Suppressor macrophage (primary cell): ENCODE measurements at places on chromosomes 6 and 20.

GRCh38 chr6:130834482-130835251, 7.5 kb downstream of the SMLR1 start:
- DNase-seq: no peak

GRCh38 chr20:11796026-11796425, 121.7 kb upstream of the BTBD3 start:
- DNase-seq: no peak

DNA sequence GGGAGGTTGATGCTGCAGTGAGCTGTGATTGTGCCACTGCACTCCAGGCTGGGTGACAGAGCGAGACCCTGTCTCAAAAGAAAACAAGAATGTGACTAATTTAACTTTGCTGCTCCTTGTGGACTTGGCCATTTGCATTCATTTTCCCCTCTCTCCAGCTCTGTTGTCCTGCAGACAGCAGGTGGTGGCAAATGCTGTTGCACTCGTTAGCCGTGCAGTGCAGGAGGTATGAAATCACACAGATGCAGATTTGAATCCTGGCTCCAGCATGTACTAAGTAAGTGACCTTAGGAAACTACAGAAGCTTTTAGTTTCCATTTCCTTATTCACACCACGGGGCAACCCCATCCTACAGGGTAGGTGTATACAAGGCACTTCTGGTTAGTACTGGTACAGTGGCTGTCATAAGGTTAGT, 9.6 kb upstream of the BEND3 start:
- no peak for DNase-seq

- DNase-seq: no peak
These were observed 9.8 kb upstream of the FAM217A start for GRCh38 chr6:4088704-4089103.

DNA sequence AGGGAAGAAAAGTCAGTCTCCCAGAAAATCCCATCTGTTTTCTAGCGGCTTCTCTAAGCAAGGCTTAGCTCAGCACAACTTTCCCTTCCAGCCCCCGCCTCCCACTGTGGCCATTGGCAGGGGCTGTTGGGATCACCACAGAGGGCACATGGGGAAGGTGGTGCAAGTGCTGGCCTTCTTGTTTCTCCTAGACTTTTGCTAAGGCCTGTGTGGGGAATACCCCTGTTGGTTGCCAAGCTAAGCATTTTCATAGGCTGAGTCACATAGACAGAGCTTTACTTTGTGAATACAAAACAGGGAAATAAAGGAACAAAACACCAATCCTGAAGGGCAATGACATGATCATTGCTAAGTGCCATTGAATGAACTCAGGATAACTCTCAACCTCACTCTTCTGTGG, 32.4 kb upstream of the TIAM2 start:
- peak; percentile 39 for DNase-seq

- peak; percentile 22 for DNase-seq
These were observed 972 bp downstream of the RNF8 start for GRCh38 chr6:37354526-37355384.

- no peak for DNase-seq
These were observed 62.3 kb upstream of the GPR31 start for GRCh38 chr6:167219967-167220512.

GRCh38 chr20:41375846-41376245, 9.2 kb upstream of the EMILIN3 start:
- no peak for DNase-seq

GRCh38 chr20:6976106-6976900, 208.8 kb downstream of the BMP2 start:
- peak; percentile 5 for DNase-seq

DNA sequence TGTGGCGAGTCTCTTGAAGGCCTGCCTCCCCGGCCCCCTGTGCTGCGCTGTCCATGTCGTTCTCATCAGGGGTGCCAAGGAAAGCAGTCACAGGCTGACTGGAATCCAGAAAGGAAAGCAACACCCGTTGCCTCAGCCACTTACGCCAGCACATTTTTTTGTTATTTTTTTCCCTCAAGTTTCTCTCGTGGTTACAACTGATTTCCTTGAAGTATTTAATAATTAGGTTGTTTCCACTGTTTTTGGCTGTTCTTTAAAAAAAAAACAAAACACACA, 17.9 kb upstream of the SLC22A1 start:
- DNase-seq: no peak

- no peak for DNase-seq
These were observed 117.8 kb downstream of the SLC23A2 start for GRCh38 chr20:4883546-4883945.

DNA sequence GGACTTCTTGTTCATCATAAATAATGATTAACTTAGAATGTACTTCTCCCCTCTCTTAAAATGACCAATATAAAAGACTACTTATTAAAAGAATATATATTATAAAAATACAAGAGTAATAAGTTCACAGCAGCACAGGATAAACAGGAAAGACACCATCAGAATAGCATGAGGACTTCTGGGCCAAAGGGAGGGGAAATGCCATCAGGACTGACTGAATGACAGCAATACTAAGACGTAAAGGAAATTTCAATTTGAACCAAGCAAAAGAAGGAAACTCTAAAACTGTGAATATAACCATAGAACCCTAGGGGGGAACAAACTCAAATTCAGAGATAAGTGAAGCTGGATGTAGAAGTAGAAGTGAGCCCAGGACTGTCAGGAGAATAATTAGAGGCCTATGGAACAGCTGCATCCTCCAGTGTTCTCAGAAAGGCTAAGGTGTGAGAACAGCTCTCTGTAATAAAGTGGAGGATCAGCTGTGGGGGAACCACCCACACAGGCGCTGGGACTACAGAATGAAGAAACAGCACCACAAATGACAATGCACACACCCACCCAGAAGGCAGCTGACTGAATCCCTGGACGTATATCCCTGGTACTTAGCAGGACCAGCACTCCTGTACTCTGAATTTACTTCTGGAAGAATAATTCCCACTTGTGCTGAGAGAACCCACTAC, 37.8 kb downstream of the ZHX3 start:
- DNase-seq: peak; percentile 11

- peak; percentile 38 for DNase-seq
These were observed 193.1 kb upstream of the SIM1 start for GRCh38 chr6:100657678-100658330.

DNA sequence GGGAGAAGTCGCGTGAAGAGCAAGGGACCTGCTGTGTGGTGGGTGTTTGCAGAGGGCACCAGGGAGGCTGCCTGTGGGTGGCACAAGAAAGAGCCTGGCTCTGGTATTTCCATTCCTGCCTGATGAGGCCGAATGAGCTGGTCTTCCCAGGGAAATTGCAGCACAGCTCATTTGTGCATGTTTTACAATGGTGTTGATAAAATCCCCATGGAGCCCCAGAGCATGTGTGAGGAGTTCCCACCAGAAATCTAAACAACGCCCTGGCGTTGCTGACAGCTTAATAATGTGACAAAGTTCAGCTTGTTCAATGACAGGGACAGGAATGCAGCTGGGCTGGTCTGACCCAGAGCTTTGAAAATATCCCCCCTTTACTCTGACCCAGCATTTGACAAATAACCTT, 135.5 kb downstream of the CLIC5 start:
- DNase-seq: no peak

GRCh38 chr6:35038076-35038475, 103.1 kb downstream of the TCP11 start:
- no peak for DNase-seq

GRCh38 chr6:33888664-33889200, 84.9 kb upstream of the MLN start:
- DNase-seq: no peak

GRCh38 chr20:32354592-32355416, 3.3 kb upstream of the ASXL1 start:
- DNase-seq: no peak

- no peak for DNase-seq
These were observed 388.2 kb upstream of the SYNCRIP start for GRCh38 chr6:86030875-86031274.

- peak; percentile 26 for DNase-seq
These were observed 306.3 kb downstream of the PHF3 start for GRCh38 chr6:63941747-63942470.

DNA sequence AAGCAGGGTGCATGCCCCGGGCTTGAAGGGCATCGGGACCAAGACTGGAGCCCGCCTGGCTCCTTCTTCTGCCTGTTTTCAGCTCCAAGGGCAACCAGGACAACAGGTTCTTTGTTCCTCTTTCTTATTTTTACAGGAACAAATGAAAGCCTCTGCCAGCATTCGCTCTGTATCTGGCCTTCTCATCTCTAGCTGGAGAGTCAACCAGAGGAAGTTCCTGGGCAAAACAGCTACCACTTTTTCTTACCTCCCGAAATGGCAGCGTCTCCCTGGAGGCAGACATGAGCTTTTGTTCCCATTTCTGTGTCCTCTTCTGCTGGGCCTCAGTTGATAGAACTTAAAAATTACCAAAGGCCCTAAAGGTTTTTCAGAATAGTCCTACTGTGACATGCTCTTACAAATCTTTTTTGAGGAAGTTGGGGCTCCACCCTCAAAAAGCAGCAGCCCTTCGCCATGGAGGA, 74.1 kb upstream of the NAA20 start:
- peak; percentile 84 for DNase-seq

DNA sequence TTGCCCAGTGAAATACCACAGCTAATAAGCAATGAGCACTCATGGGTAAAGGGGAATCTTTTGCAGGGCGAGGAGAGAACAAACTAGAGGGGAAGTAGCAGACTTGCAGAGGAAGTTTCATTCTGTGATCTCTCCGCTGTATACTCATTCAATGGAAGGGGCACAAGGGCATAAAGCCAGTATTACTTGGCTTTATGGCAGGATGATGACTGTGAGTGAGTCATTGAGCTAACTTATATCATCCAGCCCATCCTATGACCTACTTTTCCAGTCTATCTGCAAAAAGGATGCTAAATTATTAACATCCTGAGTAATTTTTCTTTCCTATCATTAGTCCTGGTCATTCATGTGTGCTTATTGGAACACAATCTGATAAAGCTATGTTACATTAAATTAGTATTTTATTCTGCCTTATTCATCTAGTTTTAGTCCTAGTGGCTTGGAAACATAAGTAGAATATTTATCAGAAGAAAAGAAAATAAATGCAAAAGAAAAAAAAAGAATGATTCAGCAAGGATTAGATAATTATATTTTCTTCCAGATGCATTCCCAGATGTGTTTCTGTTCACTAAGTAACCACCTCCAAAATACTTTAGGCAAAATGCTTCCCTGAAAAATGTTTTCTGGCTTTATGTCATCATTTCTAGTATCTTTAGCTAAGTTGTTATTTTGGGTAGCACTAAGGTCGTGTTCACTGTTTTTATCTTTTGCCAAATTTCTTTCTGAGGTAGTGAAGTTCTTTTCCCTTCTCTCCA, 471.7 kb downstream of the CDKAL1 start:
- peak; percentile 17 for DNase-seq

DNA sequence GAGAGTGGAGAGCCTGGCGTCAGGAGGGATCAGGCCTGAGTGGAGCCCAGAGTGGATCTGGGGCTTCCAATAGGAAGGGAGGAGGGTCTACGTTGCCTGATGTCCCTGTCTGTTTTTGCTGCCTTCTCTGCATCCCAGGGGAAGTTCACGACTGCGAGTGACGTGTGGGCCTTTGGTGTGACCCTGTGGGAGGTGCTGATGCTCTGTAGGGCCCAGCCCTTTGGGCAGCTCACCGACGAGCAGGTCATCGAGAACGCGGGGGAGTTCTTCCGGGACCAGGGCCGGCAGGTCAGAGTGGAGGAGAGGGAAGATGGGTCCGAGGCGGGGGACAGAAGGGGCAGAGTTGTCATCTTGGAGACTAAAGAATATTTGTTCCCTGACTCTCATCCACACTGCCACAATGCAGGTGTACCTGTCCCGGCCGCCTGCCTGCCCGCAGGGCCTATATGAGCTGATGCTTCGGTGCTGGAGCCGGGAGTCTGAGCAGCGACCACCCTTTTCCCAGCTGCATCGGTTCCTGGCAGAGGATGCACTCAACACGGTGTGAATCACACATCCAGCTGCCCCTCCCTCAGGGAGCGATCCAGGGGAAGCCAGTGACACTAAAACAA, 9.2 kb upstream of the GTF2H4 start:
- DNase-seq: no peak

DNA sequence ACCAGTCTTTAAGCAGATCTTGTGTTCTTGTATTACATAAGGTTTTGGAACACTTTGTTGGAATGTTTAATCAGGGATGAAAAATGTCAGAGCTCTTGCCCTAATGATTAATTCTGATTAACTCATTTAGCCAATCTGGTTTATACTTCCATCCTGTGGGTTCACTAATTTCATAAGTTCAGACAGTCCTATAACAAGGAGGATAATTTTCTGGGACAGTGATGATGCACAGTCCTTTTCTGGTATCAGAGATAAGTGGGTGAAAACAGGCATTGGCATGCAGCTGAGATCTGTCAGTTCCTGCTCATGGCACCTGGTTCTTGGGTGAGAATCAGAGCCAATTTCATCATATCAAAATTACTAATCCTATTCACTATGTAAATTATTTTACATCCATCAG, 125.0 kb upstream of the LAMA2 start:
- DNase-seq: no peak

DNA sequence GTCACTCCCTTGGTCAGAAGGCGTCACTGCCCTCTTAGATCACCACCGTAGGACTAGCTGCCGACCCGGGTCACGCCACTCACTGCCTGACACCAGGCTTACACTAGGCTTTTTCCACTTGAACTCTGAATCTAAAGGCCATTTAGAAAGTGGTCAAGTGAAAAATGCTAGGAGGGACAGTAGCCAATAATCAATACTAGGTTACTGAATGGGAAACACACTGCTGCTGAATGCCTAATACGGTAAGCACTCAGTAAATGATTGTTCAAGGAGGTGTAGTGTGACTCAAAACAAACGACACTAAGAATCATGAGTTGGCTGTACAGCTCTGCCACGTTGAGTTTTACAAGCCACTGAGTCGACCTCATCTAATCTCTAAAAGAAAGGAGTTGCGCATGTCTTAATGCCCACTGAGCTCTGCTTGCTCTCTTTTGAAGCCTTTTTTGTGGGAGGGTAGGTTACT, 760 bp upstream of the IBTK start:
- DNase-seq: peak; percentile 60
